HuH-7.5 (cell line): ENCODE measurements at places on chromosomes 5 and 9.

DNA sequence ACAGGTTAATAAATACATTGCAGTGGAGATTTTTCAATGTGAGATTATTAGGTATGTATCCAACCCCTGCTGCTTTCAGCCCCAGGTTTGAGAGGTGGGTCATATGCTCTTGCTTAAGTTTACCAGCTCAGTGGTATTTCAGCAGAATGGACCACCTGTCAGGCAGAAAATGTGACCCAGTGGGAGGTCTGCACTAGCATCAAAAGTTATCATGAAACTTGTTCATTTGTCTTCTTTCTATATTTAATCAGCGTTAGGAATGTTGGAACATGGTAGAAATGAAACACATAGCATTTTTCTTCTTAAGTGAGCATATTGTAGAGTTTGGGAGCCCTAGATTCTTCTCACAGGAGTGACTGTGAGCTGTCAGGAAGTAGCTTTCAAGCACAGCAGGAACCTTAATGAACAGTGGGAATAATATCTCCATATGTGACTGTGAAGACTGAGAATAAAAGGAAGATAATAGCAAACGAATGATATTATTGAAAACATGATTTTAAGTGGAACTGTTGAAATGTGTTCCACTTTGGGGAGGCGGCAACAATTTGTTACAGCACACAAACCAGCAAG, 596.9 kb upstream of the CDH6 start:
- no peak for DNase-seq

GRCh38 chr9:107481035-107481434, 8.5 kb downstream of the KLF4 start:
- no peak for DNase-seq

DNA sequence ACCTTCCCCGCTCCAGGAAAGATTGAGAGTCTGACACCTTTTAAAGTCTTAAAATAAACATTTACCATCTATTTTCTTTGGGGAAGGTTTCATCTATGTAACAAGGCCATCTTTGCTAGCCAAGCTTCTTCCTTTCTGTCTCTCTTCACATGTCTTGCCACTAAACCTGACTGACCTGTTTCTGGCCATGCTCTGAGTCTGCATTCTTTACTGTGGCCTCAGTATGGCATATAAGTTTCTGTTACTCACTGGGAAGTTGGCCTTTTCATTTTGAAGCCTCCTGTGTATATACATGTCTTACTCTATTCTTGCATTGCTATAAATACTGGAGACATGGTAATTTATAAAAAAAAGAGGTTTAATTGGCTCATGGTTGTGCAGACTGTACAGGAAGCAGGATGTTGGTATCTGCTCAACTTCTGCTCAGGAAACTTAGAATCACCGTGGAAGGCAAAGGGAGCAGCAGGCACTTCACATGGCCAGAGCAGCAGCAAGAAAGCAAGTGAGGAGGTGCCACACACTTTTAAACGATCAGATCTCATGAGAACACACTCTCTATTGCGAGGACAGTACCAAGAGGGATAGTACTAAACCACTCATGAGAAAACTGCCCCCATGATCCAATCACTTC, 48.1 kb downstream of the KCNV2 start:
- no peak for DNase-seq

GRCh38 chr5:175542232-175542965, 64.0 kb downstream of the SFXN1 start:
- no peak for DNase-seq

DNA sequence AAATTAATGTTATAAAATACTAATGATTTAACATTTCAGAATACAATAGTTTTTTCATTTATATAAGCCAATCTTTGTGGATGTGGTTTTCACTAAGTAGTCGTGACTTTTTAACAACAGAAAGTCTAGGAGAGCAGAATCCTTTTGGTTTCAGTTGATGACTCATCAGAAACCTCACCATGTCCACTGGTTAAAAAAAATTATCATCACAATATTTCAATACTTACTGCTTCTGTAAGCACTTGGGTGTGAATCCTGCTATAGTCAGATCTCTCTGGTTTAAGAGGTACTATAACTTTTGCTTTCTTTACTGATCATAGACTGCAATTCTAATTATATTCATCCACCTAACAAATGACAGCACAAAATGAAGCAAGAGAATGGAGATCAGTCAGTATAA, 77.2 kb downstream of the MRPS30 start:
- no peak for DNase-seq

DNA sequence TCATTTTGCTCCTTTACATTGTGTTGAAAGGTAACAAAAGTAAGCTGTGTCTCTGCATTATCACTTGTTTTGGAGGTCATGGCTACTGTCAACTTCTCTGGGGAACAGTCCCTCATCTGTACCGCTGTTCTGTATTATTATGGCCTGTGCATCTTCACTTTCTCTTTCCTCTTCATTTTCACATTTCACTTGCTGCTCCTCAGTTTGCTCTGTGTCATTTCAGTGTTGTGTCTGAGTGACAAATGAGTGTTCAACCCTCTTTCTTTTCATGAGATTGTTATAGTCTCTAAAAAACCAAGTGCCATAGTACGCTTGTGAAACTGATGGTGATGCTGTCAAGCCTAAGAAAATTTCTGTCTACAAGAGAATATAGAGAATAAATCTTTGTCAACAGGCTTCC, 122.0 kb upstream of the FER start:
- DNase-seq, result no peak

- no peak for DNase-seq
Observed at GRCh38 chr9:121650217-121651007, 1.0 kb upstream of the DAB2IP start.

GRCh38 chr9:99253134-99253533, 31.1 kb downstream of the SEC61B start:
- DNase-seq, result no peak

DNA sequence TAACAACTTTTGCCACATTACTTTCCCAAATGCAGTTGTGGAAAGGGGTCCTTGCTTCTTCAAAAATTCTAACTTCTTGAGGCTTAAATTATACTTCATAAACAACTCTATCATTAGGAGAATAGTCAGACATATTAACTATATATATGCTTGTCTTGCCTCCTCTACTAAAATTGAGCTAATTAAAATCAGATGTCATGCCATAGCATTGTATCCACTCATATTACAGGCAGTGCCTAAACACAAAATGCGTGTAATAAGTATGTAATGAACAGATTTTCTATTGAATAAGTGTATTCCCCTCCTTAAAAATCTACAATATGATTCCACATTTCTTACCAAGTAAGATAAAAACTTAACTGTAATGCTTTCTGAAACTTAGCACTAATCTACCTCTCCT, 204.5 kb downstream of the PLK2 start:
- no peak for DNase-seq

- DNase-seq, result no peak
Observed at GRCh38 chr9:78267889-78268288, 29.0 kb upstream of the PSAT1 start.
